Activated T-cell treated with anti-CD3 and anti-CD28 coated beads, Interleukin-2, amount 50 U/mL, for 72 hours (primary cell): ENCODE measurements at places on chromosomes 7 and 10. TPM values are rescaled to one million over a fixed set of nuclear protein-coding genes. Genes with fewer than 3 reads are reported as not detected.

Gene ZNF853
- 3.2 TPM for total RNA-seq

Gene CNPY1
- not detected for total RNA-seq

Gene SLC25A28
- 86.2 TPM for total RNA-seq

Gene CH25H
- total RNA-seq = 0.56 TPM

Gene COG5
- 55.5 TPM for total RNA-seq

Gene LOXL4
- total RNA-seq = not detected

Gene ZNRF2
- 18.3 TPM for total RNA-seq

Gene SPDYE6
- not detected for total RNA-seq
